ENCODE measurements at places on chromosomes 3 and 15.

DNA sequence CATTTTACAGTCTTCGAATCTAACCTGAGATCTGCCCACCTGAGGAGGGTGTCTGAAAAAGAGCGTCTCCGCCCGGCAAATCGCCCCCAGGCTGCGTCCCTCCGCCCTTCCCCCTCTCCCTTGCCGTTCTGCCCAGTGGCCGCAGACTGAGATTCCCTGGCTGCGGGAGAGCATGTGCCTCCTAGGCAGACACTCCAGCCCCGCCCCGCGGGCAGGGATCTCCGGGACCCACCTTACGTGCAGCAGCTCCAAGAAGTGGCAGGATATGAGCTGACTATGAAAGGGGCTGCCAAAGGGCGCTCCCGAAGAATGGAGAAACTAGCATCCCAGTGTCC lies 2.7 kb upstream of the WNT5A start:
- no peak for DNase-seq

DNA sequence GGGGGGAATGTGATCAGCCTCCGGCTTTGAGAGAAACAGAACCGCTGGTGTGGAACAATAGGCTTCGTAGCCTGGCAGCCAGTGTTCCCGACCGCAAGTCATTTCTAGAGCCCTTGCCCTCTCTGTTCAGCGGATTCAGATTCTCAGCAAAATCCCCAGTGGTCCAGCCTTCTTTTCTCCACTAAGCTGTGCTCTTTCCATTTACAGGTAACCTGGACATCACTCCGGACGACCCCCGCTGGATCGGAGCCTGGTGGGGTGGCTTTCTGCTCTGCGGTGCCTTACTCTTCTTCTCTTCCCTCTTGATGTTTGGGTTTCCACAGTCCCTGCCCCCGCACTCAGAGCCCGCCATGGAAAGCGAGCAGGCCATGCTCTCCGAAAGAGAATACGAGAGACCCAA lies 250.6 kb downstream of the SLCO3A1 start:
- no peak for DNase-seq

GRCh38 chr15:95097361-95097760 lies 866.0 kb downstream of the MCTP2 start:
- no peak for DNase-seq

DNA sequence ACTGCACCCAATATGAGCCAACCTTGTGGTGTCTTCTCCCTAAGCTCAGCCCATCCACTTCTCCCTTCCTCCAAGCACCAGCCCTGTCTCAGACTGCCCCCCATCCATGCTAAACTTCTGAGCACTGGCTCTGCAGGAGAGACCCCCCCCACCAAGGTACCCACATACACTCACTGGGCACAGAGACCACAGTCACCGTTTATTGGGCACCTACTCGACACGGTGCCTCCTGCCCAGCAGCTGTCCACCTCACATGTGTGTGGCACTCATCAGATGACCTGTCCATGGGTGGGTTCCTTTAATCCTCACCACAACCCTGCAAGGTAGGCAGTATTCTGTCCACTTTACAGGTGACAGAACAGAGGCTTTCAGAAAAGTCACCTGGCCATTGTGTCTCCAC lies 22.3 kb upstream of the SFMBT1 start:
- DNase-seq = no peak

GRCh38 chr15:87300146-87300545 lies 956.4 kb downstream of the NTRK3 start:
- no peak for DNase-seq

DNA sequence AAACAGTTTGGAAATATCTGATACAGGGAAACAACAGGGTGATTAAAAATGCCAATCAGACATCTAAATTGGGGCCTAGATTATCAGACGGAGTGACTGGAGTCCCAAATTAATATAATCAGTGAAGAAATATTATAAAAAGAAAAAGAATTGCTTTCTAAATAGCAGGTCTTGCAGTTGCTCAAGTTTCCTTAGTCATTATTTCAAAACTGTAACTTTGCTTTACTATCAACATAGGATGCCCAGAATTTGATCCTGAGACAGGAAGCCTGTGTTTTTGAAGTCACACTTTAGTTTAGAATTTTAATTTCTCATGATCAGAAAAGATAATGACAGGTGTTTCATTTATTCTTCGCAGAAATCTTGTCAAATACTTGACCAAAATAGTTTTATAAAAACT lies 105.9 kb downstream of the IL1RAP start:
- DNase-seq = no peak

DNA sequence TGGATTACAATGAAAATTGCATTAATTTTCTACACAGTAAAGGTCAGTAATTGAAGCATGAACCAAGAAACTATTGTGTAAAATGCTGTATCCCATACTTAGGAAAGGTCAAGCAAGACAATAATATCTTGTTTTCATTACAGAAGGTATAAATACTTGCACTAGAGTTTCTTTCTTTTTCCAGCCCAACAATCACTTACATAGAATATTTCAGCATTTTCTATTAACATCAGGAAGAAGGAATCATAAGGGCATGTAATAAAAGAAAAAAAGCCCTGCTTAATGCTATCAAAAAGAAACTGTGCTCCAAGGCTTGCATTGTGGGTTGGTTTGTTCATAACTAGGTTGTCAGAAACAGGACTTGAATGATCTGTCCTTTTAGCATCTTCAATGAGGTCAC lies 215.1 kb downstream of the MCTP2 start:
- no peak for DNase-seq

DNA sequence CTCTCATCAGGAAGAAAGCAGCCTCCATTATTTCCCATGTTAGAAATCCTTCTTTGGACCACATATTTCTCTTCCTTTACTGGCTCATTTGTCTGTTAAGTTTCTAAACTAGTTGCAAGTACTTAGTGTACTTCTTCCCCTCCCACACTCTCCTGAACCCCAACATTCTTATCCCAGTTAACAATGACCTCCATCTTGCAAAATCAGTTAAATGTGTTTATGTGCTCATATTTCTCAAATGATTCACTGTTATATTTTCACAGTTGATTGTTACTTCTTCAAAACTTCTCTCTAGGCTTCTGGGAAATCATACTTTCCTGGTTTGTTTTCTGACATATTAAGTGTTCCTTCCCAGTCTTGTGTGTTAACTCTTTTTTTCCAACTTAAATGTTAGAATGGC lies 856.9 kb downstream of the EPHA3 start:
- DNase-seq = no peak

DNA sequence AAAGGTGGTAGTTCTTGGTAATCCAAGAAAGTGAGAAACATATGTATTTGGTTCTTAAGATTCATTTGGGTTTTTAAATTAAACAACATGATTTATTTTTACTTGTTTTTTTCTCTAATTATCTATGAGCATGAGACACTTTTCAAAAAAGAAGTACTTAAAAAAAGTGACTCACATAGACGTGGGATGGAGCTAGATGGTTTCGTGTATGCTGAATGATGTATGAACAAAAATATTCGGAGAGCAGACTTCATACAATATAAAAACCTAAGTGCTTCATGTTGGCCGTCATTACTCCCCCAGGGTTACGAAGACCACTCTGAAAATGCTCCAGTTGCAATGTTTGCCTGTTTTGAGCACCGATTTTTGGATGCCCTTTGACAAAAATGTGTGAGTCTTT lies 90.9 kb downstream of the RORA start:
- no peak for DNase-seq

- DNase-seq = no peak
Observed at GRCh38 chr3:22241110-22241509, 490.1 kb upstream of the ZNF385D start.

DNA sequence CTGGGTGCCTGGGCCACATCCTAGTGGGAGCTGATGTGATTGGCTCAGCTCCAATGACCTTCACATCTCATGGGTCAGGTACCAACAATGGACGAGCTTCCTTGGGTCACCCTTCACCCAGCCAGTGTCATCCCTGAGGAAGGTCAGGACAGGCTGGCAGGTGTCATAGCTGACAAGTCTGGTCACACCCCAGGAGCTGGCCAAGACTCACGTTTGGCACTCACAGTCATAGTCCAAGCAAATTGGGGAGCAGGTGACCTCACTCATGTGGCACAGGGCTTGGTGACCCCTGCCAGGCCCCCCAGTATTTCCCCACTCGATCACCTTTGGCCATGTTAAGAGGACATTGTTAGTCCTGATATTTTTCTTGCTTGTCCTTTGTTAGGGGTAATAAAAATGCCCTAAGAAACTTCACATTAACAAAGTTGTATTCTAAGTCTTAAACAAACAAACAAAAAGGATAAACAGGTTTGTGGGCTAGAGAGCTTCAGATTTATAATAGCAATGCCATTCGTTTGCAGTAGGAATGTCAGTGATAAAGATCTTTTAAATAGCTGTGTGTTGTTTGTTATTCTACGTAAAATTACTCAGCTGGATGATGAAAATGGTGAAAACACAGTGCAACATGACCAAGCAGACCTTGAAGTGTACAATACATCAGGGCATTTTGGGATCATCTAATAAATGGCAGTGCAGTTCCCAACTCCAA lies 79.5 kb upstream of the POMGNT2 start:
- no peak for DNase-seq

- no peak for DNase-seq
Observed at GRCh38 chr3:187567661-187568121, 102.5 kb downstream of the SST start.

DNA sequence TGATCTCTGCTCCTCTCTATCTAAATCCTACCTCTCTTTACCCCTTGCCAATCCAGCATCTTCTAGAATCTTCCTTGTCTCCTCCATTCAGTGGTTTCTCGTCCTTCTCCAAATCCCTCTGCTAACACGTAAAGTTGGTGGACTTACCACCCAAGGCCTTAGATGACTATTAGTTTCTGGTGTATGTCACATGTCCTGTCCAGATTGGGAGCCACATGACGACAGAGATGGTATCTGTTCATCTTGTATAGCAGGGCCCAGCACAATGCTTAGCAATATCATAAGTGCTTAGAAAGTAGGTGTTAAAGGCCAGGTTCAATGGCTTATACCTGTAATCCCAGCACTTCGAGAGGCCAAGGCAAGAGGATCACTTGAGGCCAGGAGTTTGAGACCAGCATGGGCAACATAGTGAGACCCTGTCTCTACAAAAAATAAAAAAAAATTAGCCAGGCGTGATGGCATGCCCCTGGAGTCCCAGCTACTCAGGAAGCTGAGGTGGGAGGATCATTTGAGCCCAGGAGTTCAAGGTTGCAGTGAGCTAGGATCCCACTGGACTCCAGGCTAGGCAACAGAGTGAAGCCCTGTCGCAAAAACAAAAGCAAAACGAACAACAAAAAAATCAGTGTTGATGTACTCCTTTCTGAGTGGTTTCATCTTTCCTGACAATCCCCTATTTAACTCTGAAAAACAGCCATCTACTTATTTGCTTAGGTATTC lies 81.8 kb downstream of the HMG20A start:
- no peak for DNase-seq
